ENCODE measurements at places on chromosomes 2 and 18. TPM values are rescaled to one million over a fixed set of nuclear protein-coding genes. Genes with fewer than 3 reads are reported as not detected.

DNA sequence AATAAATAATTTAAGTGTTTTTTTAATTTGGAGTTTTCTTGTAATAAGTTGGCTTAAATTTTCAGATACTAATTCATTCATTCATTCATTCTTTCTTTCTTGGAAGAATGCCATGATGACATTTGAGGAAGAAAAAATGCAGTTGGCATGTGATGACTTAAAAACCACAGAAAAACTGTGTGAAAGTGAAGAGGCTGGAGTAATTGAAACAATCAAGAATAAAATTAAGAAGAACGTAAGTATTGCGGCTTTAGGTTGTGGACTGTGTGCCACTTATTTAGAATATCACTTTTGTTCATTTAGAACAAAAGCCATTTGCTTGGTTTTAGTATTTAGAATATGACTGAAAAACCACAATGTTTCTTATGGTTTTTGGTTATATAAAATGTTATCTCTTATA lies 51.4 kb downstream of the TTC39C start:
- DNase-seq: no peak

The SERPINB13 gene
- not detected for polyA plus RNA-seq

DNA sequence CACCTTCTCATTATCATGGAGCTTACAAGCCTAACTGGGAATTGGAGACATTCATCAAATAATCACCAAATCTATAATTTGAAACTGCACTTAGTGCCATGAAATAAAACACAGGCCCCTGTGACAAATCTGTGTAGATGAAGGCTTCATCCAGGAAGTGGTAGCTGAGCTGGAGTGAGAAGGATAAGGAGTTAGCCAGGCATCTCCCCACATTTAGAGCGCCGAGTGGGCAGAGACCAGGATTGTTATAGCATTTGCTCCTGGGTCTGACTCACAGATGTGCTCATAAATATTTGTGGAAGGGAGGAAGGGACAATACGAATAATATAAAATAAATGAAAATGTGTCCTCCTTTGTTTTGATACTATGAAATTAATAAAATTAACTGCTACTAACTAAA lies 2.5 kb upstream of the MAT2A start:
- DNase-seq: no peak

DNA sequence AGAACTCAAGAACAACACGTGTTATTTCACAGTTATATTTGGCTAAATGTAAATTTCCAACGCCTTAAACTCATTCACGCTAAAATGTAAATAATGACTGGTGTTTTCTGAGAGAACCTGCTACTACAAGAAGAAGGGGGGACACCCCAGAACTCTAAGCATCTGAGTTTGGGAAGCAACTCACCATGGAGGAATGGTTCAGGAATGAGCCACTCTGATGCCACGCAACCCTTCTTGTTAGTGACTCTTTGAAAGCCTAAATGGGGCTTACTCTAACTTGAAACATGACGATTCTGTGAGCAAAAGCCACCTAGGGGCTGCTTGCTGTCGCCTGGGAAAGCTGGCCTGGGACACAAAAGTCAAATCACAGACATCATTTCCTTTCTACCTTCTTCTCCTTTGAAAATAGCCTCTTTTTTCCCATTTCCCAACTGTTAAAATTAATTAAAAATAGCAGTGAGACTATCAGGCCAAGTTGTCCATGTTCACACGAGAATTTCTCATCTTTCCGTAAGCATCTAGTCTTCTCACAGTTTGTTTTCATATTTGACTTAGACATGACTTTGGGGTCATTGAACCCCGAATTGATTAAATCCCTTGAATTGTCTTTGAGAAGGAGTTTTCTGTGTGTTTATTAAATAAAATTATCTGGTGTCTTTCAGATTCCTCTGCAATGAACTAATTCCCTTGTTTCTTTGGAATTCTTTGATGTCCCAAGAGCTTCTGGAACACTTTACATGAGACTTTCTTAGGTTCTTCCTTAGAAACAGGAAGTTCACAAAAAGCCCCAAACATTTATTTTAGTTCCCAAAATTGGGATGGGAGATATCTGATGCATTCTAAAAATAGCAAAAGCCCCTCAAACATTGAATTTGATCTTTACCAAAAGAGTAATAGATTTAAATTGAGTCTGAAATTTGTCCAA lies 75.5 kb upstream of the CABLES1 start:
- no peak for DNase-seq

DNA sequence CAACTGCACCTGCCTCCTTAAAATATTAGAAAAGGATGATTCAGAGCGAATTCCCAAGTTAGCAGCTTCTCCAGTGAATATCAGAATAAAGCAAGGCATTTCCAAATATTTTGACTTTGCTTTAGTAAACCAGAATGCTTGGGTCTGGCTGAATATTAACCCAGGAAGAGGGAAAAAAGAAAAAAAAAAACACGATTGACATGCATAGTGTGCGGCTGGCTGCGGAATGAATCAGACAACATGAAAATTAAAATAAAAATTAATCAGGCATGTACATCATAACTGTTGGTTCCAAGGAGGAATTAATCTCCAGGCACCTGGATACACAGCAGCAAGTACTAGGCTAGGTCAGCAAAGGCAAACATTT lies 105.8 kb upstream of the NCKAP5 start:
- no peak for DNase-seq

- no peak for DNase-seq
Measured at GRCh38 chr2:43269074-43269572, 42.7 kb upstream of the ZFP36L2 start.

DNA sequence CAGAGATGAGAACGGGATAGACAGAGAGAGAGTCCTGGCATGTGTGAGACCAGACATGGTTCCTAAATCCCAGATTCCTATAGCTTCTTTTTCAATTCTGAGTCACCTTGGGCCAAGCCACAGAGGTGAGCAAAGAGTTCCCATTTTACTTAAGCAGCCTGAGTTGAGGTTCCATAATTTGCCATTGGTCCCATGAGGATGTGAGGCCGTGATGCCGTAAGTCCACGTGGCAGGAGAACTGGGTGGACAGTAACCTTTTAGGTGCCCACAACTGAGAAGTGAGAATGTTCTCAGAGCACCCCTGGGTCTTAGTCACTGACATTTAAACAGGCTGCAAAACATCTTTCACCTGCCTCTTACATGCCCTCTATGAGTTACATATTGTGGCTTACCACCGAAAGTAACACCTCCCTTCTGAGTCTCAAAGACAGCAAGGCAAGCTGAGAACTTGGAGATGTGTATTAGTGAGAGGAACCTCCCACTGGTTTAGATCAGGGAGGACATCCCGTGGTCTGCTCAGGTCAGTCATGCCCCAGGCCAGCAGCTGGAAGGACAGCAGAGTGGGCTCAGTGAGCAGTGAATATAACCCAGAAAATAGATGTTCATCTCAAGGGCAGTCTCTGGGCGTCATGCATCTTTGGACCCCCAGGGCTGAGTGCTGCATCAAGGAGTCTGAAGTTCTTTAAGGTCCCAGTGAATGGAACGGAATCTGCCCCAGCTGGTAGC lies 127.9 kb upstream of the LGALSL start:
- no peak for DNase-seq

- DNase-seq: no peak
Measured at GRCh38 chr2:195411219-195411687, 245.8 kb upstream of the SLC39A10 start.

DNA sequence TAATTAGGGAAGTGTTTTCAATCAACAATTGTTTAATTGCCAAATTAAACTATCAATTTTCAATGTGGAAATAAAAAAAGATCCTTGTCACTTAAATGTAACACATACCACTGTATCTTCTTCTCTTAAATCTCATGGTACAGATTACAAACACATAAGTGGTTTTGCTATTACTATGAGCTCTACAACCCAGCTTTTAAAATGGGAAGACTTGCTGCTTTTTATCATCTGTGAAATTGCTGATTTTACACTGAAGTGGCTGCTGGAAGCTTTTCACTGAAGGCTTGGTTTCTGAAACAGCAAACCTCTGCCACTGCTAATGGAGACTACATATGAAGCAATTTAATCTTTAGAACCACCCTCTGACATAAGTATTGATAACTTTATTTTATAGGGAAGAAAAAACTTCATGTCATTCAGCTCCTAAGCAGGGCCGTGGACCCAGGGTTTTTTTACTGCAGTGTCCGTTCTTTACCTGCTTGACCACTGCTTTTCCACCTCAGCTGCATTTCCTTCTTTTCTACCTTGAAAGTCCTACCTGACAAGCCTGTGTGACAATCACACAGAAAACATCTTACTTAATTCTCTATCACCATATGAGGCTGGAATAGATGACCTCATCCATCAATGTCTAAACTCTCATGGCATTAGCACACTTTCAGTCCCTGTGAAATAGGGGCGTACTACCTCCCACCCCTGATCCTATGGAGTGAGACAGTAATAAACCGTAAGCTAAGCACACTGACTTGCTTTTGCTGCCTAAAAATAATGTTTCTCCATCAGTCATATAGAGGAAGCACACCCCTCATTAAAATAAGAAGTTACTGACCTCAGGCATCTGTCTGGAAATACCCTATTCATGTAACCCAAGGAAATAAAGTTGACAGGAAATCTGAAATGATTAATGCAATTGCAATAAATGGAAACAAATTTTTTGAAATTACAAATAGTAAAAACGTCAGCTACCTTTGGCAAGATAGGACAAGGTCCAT lies 19.2 kb upstream of the SLC8A1 start:
- DNase-seq: no peak

The PTPN2 gene
- 58.1 TPM for polyA plus RNA-seq

DNA sequence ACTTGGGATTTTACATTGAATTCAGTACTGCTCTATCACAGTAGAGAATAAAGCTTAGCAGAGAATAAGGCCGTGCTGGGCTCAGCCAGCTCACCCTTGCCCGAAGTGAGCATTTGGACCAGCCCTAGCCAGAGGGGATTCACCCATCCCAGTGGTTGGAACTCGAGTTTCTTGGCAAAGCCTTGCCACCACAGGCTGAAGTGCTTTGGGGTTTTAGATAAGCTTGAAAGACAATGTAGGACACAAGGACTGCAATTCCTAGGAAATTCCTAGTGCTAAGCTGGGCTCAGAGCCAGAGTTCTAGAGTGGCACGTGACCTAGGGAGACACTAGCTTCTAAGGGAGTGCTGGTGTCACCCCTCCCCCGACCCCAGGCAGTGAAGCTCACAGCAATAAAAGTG lies 28.0 kb downstream of the SERPINB11 start:
- DNase-seq: no peak

The FRZB gene
- polyA plus RNA-seq: 3.4 TPM

The TRIM54 gene
- 0.09 TPM for polyA plus RNA-seq

DNA sequence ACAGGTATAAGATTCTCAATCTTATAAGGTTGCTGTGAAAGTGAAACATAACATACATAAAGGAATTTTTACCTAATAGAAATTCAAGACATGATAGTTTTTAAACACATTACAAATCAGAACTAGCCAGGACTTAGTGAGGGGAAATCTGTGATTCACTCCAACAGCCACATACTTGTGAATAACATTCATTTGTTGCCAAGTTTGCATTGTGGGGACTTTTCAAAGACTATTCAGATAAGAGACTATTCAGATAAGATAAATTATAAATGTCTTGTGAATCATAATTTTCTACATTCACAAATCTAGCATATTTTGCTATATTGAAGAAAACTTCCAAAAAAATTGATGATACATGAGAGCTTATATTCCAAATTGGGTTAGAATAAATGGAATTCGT lies 345.3 kb upstream of the CDH20 start:
- DNase-seq: no peak

DNA sequence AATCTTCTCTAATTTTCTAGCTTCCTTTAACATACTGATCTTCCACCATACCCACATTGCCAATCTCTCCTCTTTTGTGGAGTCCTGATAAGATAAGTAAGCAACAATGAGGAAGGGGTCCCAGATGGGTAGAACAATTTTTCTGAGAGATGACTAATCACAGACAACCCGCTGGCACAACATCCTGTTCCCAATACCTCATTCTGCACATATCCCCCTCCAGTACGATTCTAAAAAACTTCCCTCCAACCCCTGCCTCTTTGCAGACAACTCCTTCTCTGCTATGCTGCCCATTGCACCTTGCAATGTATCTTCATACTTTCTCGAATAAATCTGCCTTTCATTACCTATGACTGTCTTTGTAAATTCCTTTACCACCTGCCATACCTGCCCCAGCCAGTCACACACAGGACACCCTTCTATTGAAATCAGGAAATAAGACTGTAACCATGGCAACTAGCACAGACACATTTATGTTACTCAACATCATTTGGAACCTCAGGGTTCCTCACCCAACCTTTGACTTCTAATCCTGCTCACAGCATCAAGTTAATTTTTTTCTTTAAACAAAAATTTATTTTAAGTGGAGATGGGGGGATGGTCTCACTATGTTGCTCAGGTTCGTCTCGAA lies 7.4 kb upstream of the EXOC6B start:
- DNase-seq: no peak

The ABCG5 gene
- 0.45 TPM for polyA plus RNA-seq

The GMCL1 gene
- polyA plus RNA-seq: 26.6 TPM

- no peak for DNase-seq
Measured at GRCh38 chr2:141927536-141927935, 203.3 kb downstream of the LRP1B start.

- no peak for DNase-seq
Measured at GRCh38 chr2:58497168-58497567, 256.0 kb upstream of the FANCL start.

The TCF23 gene
- polyA plus RNA-seq: 0.10 TPM

- no peak for DNase-seq
Measured at GRCh38 chr2:9639000-9639602, 8.3 kb upstream of the YWHAQ start.

DNA sequence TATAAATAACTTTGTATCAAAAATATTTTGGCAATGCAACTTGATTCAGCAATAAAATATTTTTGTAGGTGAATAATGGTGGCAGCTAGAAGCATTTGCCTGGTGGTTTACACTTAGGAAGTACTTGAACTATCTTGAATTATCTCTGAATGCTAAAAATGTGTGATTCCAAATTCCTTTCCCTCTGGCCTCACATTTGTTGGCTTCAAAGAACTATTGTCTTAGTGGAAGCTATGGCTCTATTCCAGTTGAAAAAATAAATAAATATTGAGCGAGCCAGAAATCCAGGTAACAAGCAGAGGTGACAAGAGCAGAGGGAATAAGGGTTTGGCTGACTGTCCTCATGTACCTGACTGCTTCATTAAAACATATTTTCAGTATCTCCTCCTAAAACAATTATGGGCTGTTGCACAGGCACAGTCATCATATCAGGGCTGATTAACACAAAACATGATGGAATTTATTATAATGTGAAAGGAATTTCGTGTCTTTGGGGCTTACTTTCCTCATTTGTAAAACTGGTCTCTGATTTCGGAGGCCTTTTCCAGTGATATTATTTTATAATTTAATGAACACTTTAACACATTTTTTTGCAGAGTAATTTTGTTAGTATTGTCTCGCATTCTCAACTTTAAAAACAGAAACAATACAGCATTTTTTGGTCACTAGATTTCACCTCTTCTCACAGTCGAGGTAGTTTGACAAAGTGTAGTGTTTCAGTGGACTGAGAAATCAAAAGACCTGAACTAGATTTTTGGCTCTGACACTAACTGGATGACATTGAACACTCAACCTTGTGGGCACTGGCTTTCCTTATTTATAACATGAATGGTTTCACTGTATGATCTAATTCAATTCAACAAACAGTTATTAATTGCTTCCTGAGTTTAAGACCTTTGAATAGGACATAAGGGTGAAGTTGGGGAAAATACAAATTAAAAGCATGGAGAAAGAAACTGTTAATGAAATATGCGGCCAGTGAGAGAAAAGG lies 7.8 kb upstream of the CAVIN2 start:
- DNase-seq: no peak
